ENCODE measurements at places on chromosomes 13 and 19.

DNA sequence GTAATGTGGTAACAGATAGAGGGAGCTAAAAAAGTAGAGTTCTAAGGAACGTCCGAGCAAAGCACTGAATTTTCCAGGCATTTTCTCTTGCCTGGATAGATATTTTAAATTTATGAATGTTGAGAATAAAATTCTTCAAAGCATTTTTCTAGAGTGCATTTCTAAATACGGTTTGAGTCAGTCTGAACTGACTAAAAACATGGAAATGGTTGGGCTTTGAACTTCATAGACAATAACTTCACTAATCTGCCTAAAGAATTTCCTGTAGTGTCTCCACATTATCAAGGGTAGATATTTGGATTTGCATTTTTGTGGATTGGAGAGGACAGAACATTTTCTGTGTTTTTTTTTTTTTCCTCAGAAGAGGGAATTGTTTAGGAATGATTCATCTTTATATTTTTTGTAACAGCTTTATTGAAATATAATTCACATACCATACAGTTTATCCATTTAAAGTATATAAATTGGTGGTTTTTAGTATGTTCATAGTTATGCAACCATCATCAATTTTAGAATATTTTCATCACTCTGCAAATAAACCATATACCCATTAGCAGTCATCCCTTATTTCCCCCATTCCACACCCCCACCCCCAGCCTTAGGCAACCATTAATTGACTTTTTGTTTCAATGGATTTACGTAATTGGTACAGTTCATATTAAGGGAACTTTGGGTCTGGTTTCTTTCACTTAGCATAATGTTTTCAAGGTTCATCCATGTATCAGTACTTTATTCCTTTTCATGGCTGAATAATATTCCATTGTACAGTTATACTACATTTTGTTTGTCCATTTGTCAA, 20.7 kb downstream of the GARRE1 start:
- DNase-seq = no peak

DNA sequence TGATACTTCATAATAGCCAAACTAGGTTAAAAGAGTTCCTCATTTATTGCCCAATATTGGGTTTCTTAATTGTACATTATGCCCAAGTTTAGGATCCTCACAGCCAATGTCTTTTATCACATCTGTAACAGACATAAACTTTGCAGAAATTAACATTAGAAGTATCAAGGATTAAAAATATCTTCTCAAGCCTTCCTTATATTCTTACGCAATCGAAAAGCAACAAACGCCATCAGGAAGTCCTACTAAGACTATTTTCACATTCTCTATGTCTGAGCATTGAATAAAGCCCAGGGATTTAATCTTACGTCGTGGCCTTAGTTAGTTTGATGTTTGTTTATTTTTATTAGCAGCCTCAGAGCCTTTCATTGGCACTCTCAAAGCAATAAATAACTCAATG, 1660.4 kb upstream of the MIR17HG start:
- DNase-seq = no peak

DNA sequence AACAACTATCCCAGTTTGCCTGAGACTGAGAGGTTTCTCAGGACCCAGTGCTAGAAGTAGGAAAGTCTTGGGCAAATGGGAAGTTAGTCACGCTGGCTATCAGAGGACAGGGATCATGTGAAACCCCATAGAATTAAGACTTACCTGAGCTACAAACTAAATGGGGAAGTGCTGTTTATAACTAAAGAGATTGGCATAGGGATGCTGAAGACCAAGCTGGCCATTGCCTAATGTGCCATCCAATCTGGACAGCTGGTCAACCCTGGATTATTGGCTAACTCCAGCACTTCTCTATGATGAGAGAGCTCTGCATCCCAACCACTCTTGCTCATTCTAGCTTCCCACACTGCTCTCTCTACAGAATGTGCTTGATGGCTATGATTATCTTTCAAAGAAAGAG, 216.1 kb downstream of the TDRD3 start:
- no peak for DNase-seq

DNA sequence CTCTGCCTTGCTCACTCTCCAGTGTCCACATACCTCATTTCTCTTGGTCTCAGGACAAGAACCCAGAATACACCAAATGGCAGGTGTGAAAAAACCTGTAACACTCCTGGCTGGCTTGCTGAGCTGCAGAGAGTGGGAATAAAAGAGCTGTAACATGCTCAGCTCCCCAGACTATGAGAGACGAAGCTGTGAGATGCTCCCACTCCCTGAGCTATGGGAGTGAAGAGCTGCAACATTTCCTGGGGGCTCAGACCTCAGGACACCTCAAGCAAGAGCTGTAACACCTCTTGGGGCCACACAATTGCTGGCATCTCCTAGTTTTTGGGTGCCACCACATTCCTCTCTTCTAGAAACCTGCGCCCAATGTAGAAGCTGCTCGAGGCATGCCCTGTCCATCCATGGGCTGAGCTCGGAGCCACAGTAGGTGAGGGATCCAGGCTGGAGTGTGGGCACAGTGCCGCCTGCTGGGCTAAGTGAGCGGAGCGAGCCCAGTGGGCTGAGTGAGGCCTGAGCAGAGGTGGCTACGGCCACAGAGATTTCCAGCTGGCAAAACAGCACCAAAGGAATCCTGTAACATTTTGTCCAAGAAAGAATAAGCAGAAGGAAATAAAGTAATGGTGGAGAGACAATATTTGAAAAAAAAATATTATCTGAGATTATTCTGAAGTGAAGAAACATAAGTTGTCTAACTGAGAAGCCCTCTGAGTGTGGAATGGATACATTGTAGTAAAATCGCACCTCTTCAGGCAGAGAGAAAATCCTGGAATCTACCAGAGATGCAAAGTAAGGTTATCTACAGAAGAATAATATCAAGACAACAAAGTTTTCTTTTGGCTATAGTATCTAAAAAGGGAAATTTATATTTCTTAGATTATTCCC, 186.2 kb upstream of the PCDH9 start:
- no peak for DNase-seq

DNA sequence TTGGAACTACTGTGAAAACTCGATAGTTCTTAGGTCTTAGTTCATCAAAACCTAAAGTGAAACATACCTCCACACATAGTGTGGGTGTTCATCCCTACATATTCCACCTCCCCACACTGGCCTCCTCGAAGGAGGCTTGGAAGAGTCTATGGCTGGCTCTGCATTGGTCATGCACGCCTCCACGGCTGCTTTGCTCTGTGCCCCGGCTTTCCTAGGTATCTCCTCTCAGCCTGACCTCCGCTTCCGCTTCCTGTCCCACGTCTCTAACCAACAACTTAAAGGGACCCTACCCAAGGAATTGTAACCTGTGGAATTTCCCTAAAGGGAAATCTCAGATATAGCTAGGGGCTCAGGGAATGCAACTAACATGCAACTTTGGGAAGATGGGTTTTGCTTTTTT, 79.7 kb upstream of the MBNL2 start:
- no peak for DNase-seq

GRCh38 chr19:47839913-47840312, 18.2 kb downstream of the CRX start:
- no peak for DNase-seq

DNA sequence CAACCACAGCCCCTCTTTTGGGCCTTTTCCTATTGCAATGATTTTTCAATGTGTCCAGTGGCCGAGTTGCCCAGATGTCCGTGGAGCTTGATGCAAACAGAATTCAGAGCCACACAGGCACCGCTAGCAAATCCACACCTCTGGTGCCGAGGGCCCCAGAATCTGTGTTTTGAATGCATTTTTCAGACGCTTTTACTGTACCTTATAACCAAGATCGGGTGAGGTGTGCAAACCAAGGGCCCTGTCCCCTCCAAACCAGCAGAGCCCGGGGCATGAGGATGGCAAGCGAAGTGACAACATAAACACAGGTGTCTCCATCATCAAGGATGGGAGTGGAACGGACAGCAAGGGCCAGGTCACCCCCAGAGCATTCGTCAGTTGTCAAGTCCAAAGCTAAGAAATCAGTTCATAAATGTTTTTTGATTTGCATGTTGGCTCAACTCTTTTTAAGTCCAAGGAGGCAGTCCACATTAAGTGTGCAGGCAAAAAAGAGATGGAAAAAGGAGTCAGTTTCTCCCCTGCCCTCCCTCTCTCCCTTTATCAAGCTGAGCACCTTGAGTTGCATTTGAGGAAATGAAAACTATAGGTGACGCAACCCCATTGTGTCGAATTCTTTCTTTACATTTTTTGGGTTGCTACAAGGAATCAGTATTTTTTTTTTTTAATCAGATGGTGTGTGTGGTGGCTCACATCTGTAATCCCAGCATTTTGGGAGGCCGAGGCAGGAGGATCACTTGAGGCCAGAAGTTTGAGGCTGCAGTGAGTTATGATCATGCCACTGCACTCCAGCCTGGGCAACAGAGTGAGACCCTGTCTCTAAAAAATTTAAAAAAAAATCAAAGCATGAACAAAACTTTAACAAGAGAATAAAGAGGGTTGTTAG, 2.9 kb downstream of the CCDC8 start:
- DNase-seq = no peak

DNA sequence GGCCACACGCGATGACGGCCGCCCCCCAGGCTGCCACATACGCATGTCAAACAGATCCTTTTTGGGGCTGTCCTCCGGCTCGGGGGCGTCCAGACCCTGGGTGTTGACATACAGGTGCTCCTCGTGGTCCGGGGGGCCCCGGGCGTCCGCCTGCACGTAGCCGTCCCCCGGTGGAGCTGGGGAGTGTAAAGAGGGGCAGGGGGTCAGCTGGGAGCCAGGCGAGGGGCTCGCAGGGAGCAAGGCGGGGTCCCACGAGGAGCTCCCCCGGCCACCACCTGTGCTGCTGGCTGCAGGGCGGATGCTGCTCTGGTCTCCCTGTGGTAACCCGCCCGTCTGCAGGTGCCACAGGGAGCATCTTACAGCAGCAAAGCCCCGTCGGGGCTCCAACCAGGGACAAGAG, 16.1 kb upstream of the C2CD4C start:
- no peak for DNase-seq

GRCh38 chr13:20799726-20800416, 26.1 kb upstream of the EEF1AKMT1 start:
- no peak for DNase-seq

DNA sequence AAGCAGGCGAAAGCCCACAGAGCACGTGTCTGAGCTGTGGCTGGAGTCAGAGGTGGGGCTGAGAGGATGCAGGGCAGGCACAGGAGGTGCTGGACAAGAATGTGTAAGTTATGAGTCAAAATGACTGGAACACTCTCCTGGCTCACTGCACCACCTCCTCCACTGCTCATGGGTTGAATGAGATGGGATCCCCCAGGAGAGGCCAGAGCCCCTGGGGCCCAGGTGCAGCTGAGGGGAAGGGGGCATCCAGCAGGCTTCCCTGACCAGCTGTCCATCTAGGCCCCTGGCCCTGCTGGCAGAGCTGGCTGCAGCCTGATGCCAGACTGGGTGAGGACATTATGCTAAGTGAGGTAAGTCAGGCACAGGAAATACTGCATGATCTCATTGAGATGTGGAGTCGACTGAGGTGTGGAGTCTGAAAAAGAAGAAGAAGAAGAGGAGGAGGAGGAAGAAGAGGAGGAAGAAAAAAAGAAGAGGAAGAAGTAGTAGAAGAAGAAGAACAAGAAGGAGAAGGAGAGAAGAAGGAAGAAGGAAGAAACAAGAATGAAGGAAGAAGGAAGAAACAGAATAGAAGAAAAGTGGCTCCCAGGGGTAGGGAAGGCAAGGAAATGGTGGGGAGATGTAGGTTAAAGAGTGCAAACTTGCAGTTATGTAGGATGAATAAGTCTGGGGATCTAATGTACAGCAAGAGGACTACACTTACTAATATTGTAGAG, 747.4 kb downstream of the UQCRFS1 start:
- DNase-seq = no peak

DNA sequence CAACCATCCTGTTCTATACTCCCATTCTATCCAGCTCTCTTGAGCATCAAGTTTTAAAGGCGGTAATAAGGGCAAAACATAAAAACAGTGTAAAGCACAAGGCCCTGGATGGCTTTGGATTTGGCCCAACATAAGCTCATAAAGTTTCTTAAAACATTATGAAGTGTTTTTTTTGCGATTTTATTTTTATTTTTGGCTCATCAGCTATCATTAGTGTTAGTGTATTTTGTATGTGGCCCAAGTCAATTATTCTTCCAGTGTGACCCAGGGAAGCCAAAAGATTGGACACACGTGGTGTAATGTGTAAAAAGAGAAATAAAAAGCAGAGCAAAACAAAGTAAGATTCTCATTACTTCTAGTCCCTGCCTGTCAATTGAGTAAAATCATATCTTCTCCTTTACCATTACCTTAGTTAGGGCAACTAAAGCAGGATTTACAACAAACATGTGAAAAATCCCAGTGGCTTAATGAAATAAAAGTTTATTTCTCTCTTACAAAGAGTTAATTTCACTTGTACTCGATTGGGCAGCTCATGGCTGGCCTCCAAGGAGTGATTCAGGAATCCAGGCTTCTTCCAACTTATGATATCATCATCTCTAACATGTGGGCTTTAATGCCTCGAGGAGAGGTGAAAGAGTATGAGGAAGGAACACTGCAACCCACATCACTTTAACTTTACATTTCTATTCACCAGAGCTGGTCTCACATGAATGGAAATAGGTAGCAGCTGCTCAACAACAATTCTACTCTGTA, 725.2 kb upstream of the SLITRK1 start:
- no peak for DNase-seq

DNA sequence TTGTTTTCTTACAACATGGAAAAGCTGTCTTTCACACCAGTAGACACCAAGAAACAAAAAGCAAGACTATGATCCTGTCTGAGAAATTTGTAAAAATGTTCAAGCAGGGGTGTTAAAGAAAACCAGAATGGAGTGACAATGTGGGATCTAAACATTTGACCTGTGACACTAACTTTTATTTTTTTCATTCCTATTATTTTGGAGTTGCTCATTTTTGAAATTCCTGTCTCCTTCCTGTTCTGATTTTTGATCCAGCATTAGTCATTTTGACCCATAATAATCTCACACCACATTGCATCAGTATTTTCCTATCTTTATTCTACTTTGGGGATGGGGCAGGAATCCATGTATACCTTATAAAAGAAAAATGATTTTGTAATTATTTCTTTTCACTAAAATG, 164.2 kb downstream of the DLEU7 start:
- DNase-seq = no peak

DNA sequence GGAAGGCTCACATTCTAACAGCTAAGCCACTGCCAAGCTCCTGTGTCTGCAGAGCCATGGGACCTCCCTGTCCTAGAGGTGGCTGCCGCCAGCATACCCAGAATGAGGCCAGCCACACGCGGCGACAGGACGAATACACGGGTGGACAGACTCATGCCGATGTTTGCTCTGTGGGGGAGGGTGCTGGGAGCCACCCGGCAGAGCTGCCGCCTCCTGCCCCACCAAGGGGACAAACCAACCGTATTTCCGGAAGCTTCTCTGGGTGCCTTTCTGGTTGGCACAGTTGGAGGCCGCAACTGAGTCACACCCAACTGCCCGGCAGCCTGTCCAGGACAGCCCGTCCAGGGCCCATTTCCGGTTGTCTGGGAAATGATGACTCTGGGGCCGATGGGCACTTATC, 20.3 kb downstream of the C13orf46 start:
- no peak for DNase-seq

GRCh38 chr19:7676854-7677253, at the start of gene MCEMP1:
MCEMP1 (plus strand) TSS chr19:7677090; CDS start chr19:7677121, 31 bp downstream.
- DNase-seq = no peak

- DNase-seq = no peak
Measured at GRCh38 chr19:28605501-28606268, 607.3 kb downstream of the UQCRFS1 start.

DNA sequence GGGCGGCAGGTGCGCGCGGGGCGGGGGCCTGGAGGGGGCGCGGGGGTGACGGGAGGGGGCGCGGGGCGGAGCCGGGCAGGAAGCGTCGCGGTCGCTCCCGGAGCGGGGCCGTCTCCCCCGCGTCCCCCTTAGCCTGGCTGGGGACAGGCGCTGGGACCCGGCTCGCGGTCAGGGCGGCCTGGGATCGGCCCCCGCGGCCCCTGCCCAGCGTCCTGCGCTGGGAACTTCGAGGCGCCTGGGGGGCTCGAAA, 74.7 kb upstream of the MCF2L start:
- no peak for DNase-seq
